Stimulated activated CD4-positive, alpha-beta T cell treated with anti-CD3 and anti-CD28 coated beads, Interleukin-4, amount 100 ng/mL, for 1 hour (primary cell): ENCODE measurements at places on chromosomes 1 and 21.

DNA sequence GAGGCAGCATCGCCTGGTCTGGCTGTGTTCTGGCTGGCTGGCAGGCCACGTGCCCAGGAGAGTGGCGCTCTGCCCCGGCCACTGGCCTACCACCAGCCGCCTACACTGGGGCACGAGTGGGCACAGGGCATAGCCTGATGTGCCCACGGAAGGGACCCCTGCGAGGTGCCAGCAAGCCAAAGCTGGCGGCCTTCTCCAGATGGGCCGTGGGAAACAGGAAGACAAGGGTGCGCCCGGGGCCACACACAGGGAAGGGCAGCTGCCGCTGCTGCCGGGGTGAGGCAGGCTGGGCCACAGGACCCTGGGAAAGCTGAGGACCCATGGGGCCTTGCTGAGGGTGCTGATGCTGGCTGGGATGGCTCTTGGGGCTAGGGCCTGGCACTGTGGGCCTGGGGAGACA is 40.7 kb downstream of the SLC66A1 start:
- no peak for DNase-seq

GRCh38 chr1:65330822-65331221 is 21.5 kb downstream of the DNAJC6 start:
- DNase-seq = no peak

DNA sequence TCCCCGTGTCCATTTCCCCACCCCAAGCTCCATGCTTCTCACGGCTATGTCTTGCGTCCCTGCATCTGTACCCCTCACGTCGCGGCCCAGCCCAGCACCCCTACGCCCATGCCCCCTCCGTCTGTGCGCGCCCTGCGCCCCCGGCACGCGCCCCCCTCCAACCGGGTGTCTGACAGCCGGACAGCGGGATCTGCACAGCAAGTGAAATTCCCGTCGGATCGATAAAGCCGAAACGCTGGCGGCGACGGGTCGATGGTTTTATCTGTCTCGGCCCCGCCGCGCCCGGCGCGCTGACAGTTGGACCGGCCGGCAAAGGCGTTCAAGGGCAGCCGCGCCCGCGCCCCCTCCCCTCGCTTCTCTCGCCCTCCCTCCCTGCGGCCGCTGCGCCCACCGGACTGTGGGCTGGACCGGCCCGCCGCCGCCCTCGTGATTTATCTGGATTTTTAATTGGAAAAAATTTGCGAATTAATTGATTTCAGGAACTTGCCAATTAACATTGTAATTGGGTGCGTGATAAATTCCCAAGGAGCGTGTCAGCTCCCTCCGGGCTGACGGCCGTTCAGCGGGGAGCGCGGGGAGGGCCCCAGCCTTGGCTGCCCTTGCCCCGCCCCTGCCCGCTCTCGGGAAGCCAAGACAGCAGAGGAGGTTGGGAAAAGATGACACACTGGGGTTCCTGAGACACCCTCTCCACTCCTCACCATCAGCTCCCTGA is 57.1 kb downstream of the TMEM53 start:
- DNase-seq = no peak

DNA sequence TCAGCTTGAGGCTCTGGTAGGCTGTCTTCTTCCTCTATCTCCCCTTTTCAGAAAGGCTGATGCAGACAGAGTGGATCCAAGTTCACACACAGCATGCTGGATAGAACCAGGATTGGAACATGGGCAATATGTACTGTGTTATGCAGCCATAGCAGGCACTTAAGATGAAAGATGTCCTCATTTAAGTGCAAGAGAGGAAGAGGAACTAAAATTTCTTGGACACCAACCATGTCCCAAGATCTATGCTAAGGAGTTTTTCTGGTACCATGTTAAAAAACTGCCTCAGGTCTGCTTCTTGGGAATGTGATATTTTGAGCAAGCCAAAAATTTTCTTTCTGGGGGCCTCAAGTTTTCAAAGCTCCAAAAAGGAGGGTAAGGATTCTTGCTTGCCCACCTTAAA is 1.2 kb downstream of the SDHB start:
- no peak for DNase-seq

DNA sequence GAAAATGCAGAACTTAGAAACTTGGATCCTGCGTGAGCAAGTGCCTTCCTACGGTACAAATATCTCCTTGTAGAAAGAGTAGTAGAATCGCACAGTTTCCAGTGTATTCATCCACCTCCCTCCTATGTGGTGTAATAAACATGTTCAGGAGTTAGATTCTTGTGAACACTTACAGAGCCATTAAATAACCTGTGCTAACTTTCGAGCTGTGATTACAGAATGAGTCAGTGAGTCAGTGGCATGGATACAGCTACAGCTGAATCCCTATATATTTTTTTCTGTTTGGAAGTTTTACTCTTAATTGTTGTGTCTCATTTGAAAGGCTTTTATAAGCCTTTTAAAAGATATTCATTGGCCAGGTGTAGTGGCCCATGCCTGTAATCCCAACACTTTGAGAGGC is 148.7 kb downstream of the EDEM3 start:
- DNase-seq = no peak

GRCh38 chr1:81406292-81406999 is 394.3 kb upstream of the ADGRL2 start:
- DNase-seq = no peak

DNA sequence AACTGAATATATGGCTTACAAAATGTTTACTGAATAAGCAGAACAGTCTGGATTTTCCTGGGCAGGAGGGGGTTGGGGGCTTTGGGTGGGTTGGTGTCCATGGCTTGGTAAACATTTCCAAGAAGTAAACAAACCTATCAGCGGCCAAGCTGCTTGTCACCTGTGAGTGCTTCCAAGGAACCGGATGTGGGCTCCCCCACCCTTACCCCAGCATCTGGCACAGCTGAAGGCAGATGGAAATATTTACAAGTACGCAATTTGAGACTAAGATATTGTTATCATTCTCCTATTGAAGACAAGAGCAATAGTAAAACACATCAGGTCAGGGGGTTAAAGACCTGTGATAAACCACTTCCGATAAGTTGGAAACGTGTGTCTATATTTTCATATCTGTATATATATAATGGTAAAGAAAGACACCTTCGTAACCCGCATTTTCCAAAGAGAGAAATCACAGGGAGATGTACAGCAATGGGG is at the start of gene CLCA1:
CLCA1 (plus strand) TSS at position 427 of the 477 bp plus-strand sequence; CDS start at position 472, 45 bp downstream.
- DNase-seq = no peak

DNA sequence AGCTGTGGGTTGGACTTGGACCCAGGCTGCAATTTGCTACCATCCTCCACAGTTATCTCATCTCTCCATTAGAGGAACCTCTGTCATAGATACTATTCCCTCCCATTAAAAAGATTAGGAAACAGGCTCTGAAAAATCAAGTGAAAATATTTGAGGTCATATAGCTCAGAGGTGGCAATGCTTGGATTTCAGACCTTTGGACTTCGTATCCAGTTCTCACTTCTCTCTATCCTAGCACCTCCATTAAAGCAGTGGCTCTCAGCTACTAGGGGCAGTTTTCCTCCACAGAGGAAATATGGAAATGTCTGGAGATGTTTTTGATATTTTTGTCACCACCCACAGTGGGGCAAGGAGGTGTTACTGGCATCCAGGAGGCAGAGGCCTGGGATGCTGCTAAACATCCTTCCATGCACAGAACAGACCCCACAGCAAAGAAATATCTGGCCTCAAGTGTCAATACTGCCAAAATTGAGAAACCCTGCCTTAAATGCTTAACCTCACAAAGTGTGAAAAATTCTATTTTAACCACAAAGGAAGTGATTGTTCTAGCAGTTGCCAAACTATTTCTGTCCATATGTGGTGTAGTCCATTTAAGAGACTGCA is 54.1 kb downstream of the C8A start:
- DNase-seq = no peak

GRCh38 chr1:210446479-210446878 is 117.8 kb downstream of the HHAT start:
- DNase-seq = peak; percentile 80

GRCh38 chr1:101484689-101485338 is 248.0 kb downstream of the S1PR1 start:
- no peak for DNase-seq

- DNase-seq = no peak
Observed at GRCh38 chr1:117886101-117886795, 43.2 kb downstream of the GDAP2 start.

DNA sequence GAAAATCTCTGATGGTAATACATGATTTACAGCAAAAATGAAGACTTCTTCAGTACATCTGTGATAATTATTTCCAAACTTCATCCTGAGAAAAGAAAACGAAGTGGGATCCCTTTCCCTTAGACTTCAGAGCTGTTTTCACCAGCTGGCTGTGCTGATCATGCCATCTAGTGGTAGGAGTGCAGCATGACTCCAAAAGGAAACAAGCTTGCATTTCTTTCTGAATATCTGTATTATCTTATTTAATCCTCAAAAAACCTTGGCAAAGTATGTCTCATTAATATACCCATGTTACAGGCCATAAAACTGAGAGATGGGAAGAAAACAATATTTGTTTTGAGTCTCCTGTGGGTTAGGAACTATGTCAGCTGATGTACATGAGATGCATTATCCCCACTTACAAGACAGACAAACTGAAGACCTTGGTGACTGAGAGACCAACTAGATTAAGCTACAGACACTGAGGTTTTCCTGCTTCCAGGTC is 9.8 kb upstream of the GJA8 start:
- no peak for DNase-seq

DNA sequence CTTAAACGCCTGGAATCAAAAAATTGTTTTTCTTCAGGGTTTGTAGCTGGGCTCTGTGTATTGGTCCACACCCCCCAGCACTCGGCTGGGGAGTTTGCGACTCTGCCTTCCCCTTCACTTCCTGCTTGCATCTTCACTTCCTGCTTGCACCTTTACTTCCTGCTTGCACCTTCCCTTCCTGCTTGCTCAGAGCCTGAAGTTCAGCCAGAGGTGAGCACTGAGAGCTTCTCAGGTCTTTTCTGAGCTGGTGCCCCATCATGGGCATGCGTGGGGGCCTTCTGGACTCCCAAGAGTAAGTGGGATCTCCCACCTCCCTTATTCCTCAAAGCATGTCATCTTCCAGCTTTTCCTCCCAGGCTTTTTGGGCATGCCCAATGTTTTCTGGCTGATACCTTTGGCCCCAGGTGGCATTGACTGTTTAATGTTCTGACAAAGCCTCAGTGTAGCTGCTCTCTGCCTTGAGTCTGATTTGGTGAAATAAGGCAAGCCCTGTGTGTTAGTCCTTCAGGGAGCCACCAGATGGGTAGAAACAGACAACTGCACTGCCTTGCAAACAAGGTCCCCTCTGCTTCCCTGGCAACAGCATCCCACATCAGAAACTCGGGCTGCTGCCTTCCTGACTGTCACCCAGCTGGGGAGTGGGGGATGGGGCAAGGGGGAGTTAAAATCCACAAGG is 3.5 kb downstream of the KRTAP10-2 start:
- peak; percentile 16 for DNase-seq

DNA sequence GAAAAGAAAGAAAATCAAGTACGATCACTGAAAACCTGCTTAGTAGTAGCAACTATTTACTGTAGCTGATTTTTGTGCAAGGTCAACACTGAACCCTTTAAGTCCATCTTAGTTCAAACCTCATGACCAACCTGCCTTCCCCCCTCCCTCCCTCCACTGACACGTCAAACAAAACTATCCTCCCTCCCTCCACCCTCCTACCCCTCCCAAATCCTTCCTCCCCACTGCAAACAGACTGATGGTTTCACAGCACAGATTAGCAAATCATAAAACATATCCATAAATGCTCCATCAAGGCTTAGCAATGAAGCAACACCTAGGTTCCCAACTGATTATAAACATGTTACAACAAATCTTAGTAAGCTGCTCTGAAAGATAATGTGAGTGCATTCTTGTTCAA is 164.3 kb upstream of the GREM2 start:
- DNase-seq = no peak

- peak; percentile 9 for DNase-seq
Observed at GRCh38 chr1:175757381-175758015, 14.1 kb upstream of the TNR start.

DNA sequence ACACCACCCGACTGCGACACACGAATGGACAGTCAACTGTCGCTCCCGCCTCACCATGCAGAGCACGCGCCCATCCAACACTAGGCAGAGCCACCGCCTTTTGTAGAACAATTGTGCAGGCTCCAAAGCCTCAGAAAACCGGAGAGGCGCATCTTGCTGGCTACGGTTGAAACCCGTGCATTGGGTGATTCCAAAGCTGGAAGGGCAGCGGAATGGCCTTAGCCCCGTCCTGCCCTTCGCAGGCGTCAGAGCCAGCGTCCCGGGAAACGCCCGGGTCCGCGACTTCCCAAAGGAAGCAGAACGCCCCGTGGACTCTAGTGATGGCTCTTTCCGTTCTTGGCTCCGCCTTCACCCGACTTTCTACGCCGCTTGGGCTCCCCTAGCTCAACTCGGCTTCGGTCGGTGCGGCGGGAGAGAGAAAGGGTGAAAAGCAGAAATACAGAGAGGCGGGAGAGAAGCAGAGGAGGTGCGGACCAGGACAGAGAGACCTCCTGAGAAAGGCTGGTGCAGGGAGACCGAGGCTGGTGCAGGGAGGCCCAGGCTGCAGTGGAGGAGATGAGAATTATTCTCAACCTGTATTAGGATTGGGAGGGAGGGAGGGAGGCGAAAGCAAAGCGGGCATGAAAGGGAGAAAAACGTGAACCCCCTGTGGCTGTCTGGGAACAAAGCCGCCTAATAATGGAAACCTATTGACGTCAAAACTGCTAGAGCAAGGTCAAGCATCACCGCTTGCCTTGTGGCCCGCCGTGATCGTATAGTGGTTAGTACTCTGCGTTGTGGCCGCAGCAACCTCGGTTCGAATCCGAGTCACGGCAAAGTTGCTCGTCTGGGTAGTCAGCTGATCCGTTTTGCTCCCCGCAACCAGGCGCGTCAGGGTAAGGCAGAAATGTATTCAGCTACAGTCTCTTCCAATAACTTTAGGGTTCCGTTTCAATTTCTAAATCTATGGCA is 99.5 kb downstream of the PRKAB2 start:
- peak; percentile 7 for DNase-seq

GRCh38 chr1:117860896-117861610 is 68.4 kb downstream of the GDAP2 start:
- DNase-seq = no peak

DNA sequence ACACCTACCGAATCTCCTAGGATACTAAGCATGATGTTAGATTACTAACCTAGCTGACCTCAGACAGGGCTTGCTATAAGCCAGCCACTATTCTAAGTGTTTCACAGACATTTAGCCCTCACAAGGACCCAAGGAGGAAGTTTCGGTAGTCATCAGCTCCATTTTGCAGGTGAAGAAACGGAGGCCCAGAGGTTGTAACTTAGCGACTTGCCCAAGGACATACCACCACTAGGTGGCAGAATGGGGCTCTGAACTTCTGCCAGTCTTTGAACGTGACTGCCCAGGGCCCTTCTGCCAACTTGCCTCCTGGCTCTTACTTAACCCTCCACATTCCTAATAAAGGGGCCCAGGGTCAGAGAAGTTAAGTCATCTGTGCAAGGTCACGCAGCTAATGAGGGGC is 283.5 kb downstream of the C1orf94 start:
- peak; percentile 27 for DNase-seq

- no peak for DNase-seq
Observed at GRCh38 chr1:39214714-39214997, 10.2 kb downstream of the MACF1 start.

GRCh38 chr21:45887788-45888187 is 93.8 kb upstream of the COL6A1 start:
- no peak for DNase-seq

GRCh38 chr1:151346082-151346768 is 827 bp downstream of the RFX5 start:
- no peak for DNase-seq

- peak; percentile 27 for DNase-seq
Observed at GRCh38 chr1:161725908-161726472, 4.6 kb downstream of the FCRLB start.
